Subcutaneous preadipocyte (primary cell): ENCODE measurements at places on chromosomes 13 and 19. TPM values are rescaled to one million over a fixed set of nuclear protein-coding genes. Genes with fewer than 3 reads are reported as not detected.

The OR7D2 gene
- not detected in 2 replicates for total RNA-seq

The FXYD5 gene
- 64.9 and 80.5 TPM in 2 replicates for total RNA-seq

The PLK5 gene
- total RNA-seq: not detected in 2 replicates

The APC2 gene
- total RNA-seq: under 0.01 and 0.37 TPM in 2 replicates

The ZNF414 gene
- 2.9 and 3.5 TPM in 2 replicates for total RNA-seq

The ZNF324B gene
- total RNA-seq: 11.8 and 14.5 TPM in 2 replicates

The C13orf46 gene
- under 0.01 and 0.39 TPM in 2 replicates for total RNA-seq

The RASA3 gene
- total RNA-seq: 35.3 and 50.0 TPM in 2 replicates

The SPRED3 gene
- 2.9 and 4.3 TPM in 2 replicates for total RNA-seq

The WDR88 gene
- not detected in 2 replicates for total RNA-seq

The ANKLE1 gene
- total RNA-seq: 0.37 and 0.39 TPM in 2 replicates

The PSG6 gene
- total RNA-seq: not detected in 2 replicates

The PPP5C gene
- total RNA-seq: 61.0 and 72.3 TPM in 2 replicates

The RFX2 gene
- total RNA-seq: 9.2 and 9.6 TPM in 2 replicates
